Spinal cord (tissue), 10 donors: ENCODE measurements at places on chromosomes 7 and 10.

DNA sequence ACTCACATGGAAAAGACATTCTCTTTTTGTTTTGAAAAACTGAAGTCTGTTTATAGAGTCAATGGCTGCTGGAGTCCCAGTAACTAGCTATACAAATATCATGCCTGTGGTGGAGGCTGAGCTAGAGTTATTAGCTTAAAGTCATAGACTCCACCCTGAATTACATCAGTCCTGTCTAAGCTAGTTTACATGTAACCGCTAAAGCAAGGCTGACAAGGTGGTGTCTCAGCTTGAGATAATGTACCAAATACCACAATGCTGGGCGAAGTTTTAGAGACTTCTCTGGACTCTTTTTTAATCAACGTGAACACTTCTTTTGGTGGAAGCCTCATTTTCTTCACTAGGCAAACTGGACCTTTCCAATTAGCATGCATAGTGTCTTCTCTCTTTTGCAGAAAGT is 219.4 kb downstream of the ANK3 start:
- H3K36me3 ChIP-seq, result no peaks in the 10 kb centered on the region
- H3K27ac ChIP-seq, result no peak overlapping the region
- no peaks in the 10 kb centered on the region for H3K27me3 ChIP-seq
- H3K4me3 ChIP-seq, result no peak overlapping the region
- DNase-seq, result no peak

GRCh38 chr10:67438605-67439304 is 257.2 kb downstream of the CTNNA3 start:
- no peak for DNase-seq
- H3K4me1 ChIP-seq, result peaks cover 4% of the 10 kb centered on the region
- H3K27me3 ChIP-seq, result no peaks in the 10 kb centered on the region
- H3K36me3 ChIP-seq, result no peaks in the 10 kb centered on the region
- H3K4me3 ChIP-seq, result no peak overlapping the region
- no peak overlapping the region for H3K27ac ChIP-seq

- no peaks in the 10 kb centered on the region for H3K4me1 ChIP-seq
- DNase-seq, result no peak
- no peak overlapping the region for H3K27ac ChIP-seq
- H3K4me3 ChIP-seq, result no peak overlapping the region
- no peaks in the 10 kb centered on the region for H3K27me3 ChIP-seq
Measured at GRCh38 chr7:46651070-46651469, 730.0 kb upstream of the IGFBP3 start.

DNA sequence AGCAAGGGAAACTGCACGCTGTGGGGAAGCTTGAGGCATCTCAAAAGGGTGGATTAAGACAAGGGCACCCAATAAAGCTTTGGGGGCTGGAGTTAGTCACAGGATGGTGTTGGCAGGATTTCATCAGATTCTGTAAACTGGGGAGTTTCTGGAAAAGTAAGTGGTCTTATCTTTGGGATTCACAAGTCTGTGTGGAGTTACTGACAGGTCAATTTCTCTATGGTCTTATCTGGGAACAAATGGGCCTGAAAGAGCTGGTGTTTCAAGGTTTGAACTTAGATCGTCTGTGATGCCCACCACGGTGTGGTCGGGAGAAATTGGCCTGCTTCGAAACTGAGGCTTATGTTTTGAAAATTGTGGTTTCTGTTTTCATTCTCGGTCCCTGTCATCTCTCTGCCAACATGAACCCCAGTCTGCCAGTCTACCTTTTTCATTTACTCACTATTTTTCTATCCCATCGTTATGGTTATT is 23.8 kb upstream of the AOAH start:
- no peak overlapping the region for H3K4me3 ChIP-seq
- no peak for DNase-seq
- H3K27me3 ChIP-seq, result no peaks in the 10 kb centered on the region
- no peak overlapping the region for H3K27ac ChIP-seq
- no peaks in the 10 kb centered on the region for H3K4me1 ChIP-seq

DNA sequence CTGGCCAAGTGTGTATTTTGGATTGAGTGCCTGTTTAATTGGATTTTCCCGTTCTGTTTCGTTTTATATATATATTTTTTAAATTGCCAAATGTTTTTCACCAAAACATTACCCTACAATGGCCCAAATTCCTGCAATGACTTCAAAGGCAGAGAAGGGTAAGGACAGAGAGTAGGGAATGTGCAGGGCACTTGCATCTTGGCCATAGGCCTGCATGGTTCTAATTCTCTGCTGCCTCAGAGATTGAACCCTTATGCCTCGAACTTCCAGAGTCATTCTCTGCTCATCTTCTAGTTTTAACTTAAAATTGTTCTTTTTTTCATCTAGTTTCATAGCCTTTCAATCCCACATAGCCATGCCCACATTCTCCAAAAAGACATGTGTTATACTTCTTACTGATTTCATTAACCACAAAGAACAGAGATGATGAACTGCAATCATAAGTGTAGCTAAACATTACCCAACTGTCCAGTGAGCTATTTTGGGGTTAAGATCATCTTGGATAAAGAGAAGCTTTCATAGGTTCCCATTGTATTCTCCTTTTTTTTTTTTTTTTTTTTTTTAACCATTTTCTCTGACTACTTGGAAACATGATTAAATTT is 177.6 kb downstream of the PLXDC2 start:
- no peaks in the 10 kb centered on the region for H3K36me3 ChIP-seq
- no peak overlapping the region for H3K4me3 ChIP-seq
- no peak overlapping the region for H3K27ac ChIP-seq
- DNase-seq, result no peak
- H3K4me1 ChIP-seq, result no peaks in the 10 kb centered on the region

- H3K4me3 ChIP-seq, result no peak overlapping the region
- H3K4me1 ChIP-seq, result peaks cover 16% of the 10 kb centered on the region
- H3K27me3 ChIP-seq, result no peaks in the 10 kb centered on the region
- H3K36me3 ChIP-seq, result no peaks in the 10 kb centered on the region
Measured at GRCh38 chr7:134690016-134690415, 43.4 kb downstream of the BPGM start.
